ENCODE measurements at places on chromosomes 16 and 17. TPM values are rescaled to one million over a fixed set of nuclear protein-coding genes. Genes with fewer than 3 reads are reported as not detected.
A peak's percentile ranks its signal among the peaks of the same experiment; 100 is the strongest.

- DNase-seq = peak; percentile 87
- H3K27me3 ChIP-seq = no peaks in the 10 kb centered on the region
- H3K36me3 ChIP-seq = no peaks in the 10 kb centered on the region
- H3K4me1 ChIP-seq = no peaks in the 10 kb centered on the region
Measured at GRCh38 chr16:85316321-85316919, 204.1 kb upstream of the CIBAR2 start.

GRCh38 chr17:49748791-49749190, 15.1 kb downstream of the FAM117A start:
- H3K27ac ChIP-seq = no peak overlapping the region
- peaks cover 18% of the 10 kb centered on the region for H3K4me1 ChIP-seq
- no peak overlapping the region for H3K4me3 ChIP-seq
- H3K27me3 ChIP-seq = no peaks in the 10 kb centered on the region

GRCh38 chr17:81961087-81961511, at the start of gene NOTUM:
TSS of gene NOTUM (minus strand) at chr17:81961187. CDS start at chr17:81960909, 278 bp downstream.
- no peak for DNase-seq
- peaks cover 25% of the 10 kb centered on the region for H3K4me1 ChIP-seq
- H3K36me3 ChIP-seq = no peaks in the 10 kb centered on the region
- H3K4me3 ChIP-seq = peak within 1 kb of the TSS; percentile 65
- H3K27me3 ChIP-seq = 0 out of 2 replicates have a peak, but pooled peaks cover 1% of the 10 kb centered on the region

INO80E gene
- total RNA-seq = 58.8 TPM

DNA sequence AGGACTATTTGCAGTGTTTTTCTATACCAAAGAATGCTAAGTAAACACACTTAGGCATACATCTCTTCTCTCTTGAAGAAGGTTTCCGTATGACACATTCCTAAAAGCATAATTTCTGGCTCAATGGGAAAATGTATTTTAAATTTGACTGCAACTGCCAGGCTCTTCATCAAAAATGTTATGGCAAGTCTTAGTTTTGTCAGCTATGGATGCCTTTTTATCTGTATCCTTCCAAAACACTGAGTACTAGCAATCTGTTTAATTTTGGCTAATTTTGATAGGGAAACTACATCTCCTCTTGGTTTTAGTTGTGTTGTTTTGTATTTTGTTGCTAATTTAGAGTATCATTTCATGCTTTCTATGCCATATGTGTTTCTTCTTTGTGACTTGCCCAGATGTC, 35.4 kb downstream of the MRPS23 start:
- no peaks in the 10 kb centered on the region for H3K36me3 ChIP-seq
- no peak for DNase-seq
- no peak overlapping the region for H3K4me3 ChIP-seq
- H3K27me3 ChIP-seq = no peaks in the 10 kb centered on the region
- H3K4me1 ChIP-seq = no peaks in the 10 kb centered on the region

DNA sequence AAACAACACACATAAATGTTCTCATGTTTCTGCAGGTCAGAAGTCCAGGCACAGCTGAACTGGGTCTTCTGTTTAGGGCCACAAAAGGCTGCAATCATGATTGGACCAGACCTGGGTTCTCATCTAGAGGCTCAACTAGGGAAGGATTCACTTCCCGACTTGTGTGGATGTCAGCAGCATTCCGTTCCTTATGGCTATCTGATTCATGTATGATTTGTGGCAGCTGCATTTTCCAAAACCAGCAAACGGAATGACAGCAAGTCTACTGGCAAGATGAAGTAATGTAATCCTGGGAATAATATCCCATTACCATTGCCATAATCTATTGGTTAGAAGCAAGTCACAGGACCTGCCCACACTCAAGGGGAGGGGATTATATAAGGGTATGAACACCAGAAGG, 22.1 kb downstream of the CEP112 start:
- no peak overlapping the region for H3K27ac ChIP-seq
- H3K27me3 ChIP-seq = no peaks in the 10 kb centered on the region
- no peak overlapping the region for H3K4me3 ChIP-seq
- no peak for DNase-seq

RNF222 gene
- not detected for total RNA-seq

- no peaks in the 10 kb centered on the region for H3K27me3 ChIP-seq
- no peaks in the 10 kb centered on the region for H3K4me1 ChIP-seq
- H3K4me3 ChIP-seq = no peak overlapping the region
- H3K27ac ChIP-seq = no peak overlapping the region
Measured at GRCh38 chr17:14082848-14083247, 13.5 kb downstream of the COX10 start.

KRT39 gene
- total RNA-seq = not detected

DNA sequence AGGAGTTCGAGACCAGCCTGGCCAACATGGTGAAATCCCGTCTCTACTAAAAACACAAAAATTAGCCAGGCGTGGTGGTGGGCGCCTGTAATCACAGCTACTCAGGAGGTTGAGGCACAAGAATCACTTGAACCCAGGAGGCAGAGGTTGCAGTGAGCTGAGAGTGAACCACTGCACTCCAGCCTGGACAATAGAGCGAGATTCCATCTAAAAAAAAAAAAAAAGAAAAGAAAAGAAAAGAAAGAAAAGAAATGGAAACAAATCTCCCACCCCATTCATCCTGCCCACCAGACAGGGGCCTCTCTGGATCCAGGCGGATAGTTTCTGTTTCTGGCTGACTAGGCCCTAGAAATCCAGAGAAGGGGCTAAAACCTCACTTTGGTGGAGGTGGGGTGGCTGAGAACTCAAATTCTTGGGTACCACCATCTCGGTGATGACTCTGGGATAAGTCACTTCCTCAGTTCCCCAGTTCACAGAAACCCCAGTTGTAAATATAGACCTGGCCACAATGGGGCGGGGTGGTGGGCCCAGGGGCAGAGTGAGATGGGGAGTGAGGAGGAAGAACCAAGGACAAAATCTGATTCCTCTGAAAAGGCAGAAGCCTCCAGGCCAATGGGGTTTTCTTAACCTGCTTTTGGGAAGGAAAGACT, 22.2 kb downstream of the SOCS1 start:
- no peaks in the 10 kb centered on the region for H3K27me3 ChIP-seq
- no peak for DNase-seq
- no peaks in the 10 kb centered on the region for H3K4me1 ChIP-seq
- H3K27ac ChIP-seq = no peak overlapping the region
- no peaks in the 10 kb centered on the region for H3K36me3 ChIP-seq

DNA sequence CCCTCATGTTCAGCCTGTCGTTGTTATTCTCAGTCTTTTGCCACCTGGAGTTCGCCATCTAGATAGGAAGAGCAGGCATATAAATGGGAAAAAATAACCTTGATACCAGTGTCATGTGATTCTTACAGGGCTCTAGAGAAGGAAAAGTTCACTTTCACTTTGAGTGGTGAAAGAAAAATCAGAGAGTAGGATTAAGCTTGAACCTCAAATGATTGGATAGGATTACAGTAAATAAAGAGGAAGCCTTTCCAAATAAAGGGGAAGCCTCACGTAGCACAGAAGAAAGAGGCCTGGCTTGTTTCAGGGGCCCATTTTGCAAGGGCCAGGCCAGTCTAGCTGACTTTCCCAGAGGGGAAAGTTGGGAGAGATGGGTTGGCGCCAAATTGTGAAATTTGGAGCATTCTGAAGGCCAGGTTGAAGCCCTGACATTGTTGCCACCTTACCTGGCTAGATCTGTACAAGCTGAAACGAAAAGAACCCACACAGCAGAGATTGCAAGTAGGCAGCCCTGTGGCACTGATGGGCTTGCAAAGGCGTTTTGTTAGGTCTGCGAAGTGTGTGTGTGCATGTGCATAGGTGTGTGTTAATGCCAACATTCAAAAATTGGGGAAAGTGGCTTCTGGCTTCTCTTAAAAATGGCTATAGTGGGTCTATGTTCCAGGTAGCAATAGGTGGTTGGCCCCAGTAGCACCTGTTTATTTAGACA, 38.8 kb downstream of the TMC6 start:
- H3K4me1 ChIP-seq = no peaks in the 10 kb centered on the region
- no peaks in the 10 kb centered on the region for H3K36me3 ChIP-seq
- H3K27ac ChIP-seq = no peak overlapping the region
- no peak overlapping the region for H3K4me3 ChIP-seq

GRCh38 chr17:17109256-17109655, 67.0 kb downstream of the MPRIP start:
- no peak overlapping the region for H3K4me3 ChIP-seq
- peaks cover 1% of the 10 kb centered on the region for H3K36me3 ChIP-seq
- no peak overlapping the region for H3K27ac ChIP-seq
- no peaks in the 10 kb centered on the region for H3K27me3 ChIP-seq

ALDH3A1 gene
- 7.1 TPM for total RNA-seq

KRT28 gene
- not detected for total RNA-seq

GRCh38 chr16:51951668-51952298, 595.2 kb downstream of the TOX3 start:
- no peak overlapping the region for H3K4me3 ChIP-seq
- H3K4me1 ChIP-seq = no peaks in the 10 kb centered on the region
- no peak overlapping the region for H3K27ac ChIP-seq
- no peaks in the 10 kb centered on the region for H3K27me3 ChIP-seq
- peak; percentile 6 for DNase-seq

DEXI gene
- 23.0 TPM for total RNA-seq

- H3K4me3 ChIP-seq = no peak overlapping the region
- no peak overlapping the region for H3K27ac ChIP-seq
- H3K36me3 ChIP-seq = no peaks in the 10 kb centered on the region
Measured at GRCh38 chr16:17329391-17329790, 141.4 kb downstream of the XYLT1 start.

DNA sequence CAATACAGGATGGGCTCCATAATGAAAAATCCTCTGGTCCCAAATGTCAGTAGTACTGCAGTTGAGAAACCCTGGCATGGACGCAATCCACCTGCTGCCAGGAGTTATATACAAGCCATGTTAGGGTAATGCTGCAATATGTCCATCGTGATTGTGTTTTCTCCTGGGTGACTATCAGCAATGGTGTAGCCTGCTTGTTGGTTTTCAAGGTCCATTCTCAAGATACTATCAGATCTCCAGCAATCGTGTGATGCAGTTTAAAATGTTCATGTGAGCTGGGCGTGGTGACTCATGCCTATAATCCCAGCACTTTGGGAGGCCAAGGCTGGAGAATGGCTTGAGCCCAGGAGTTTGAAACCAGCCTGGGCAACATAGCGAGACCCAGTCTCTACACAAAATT, 24.0 kb downstream of the ABCC1 start:
- no peak overlapping the region for H3K4me3 ChIP-seq
- no peak overlapping the region for H3K27ac ChIP-seq
- no peak for DNase-seq
- peaks cover 10% of the 10 kb centered on the region for H3K4me1 ChIP-seq
- no peaks in the 10 kb centered on the region for H3K36me3 ChIP-seq
- H3K27me3 ChIP-seq = no peaks in the 10 kb centered on the region

KRT33B gene
- not detected for total RNA-seq

- H3K4me3 ChIP-seq = peak overlapping the region; percentile 74
- DNase-seq = peak; percentile 94
- peaks cover 8% of the 10 kb centered on the region for H3K36me3 ChIP-seq
- no peaks in the 10 kb centered on the region for H3K27me3 ChIP-seq
- peaks cover 27% of the 10 kb centered on the region for H3K4me1 ChIP-seq
- peak overlapping the region; percentile 98 for H3K27ac ChIP-seq
Measured at GRCh38 chr17:28335959-28336871, 654 bp downstream of the TNFAIP1 start.

ACSM2A gene
- not detected for total RNA-seq

- H3K4me1 ChIP-seq = peaks cover 15% of the 10 kb centered on the region
- peak overlapping the region; percentile 97 for H3K4me3 ChIP-seq
- H3K27me3 ChIP-seq = no peaks in the 10 kb centered on the region
- peak overlapping the region; percentile 89 for H3K27ac ChIP-seq
- peak; percentile 37 for DNase-seq
- peaks cover 4% of the 10 kb centered on the region for H3K36me3 ChIP-seq
Measured at GRCh38 chr16:29926711-29927052, 656 bp upstream of the KCTD13 start.

DNA sequence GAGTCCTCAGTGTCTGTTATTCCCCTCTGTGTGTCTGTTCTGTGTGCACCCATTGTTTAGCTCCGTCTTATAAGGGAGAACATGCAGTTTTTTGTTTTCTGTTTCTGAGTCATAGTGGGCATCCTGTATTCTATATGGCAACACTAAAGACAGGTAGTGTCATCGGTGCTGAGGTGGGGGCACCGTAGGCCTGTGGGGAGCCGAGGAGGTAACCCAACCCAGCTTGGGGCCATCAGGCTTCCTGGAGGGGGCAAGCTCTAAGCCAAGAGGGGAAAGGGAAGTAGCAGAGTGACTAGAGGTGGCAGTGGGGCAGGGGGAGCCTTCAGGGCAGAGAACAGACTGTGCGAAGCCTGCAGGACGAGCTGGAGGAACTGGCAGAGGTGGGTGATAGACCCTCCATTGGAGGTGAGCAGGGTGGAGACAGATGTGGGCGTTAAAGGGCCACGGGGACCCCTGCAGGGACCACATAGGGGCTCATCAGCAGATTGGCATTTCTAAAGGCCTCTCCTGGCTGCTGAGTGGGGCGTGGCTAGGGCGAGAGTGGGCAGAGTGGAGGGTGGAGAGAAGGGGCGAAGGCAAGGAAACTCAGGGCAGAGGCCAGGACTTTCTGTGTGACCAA, 36.5 kb downstream of the CPNE2 start:
- no peaks in the 10 kb centered on the region for H3K27me3 ChIP-seq
- H3K4me1 ChIP-seq = peaks cover 9% of the 10 kb centered on the region
- DNase-seq = no peak
- no peak overlapping the region for H3K4me3 ChIP-seq
- no peaks in the 10 kb centered on the region for H3K36me3 ChIP-seq

DNA sequence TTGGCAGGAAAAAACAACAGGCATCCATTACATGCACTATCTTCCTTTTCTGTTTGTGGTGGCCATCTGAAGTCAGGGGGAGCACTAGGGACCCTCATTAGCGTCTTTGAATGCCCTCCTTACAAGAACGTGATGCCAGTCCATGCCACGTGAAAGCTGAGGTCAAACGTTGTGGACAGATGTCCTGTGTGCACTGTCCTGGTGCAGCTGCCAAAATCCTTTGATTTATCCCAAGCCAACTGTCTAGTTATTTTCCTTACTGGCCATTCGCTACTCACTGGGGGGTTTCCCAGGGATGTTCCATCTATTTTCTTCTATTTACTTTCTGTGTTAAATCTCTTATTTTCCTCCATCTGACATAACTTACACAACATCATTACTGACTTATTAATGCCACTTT, 135.7 kb downstream of the ABCA8 start:
- no peak for DNase-seq
- no peaks in the 10 kb centered on the region for H3K36me3 ChIP-seq
- H3K27ac ChIP-seq = no peak overlapping the region
- H3K4me3 ChIP-seq = no peak overlapping the region
- peaks cover 30% of the 10 kb centered on the region for H3K4me1 ChIP-seq

- no peak overlapping the region for H3K27ac ChIP-seq
- H3K4me3 ChIP-seq = no peak overlapping the region
- H3K36me3 ChIP-seq = peaks cover 9% of the 10 kb centered on the region
- no peak for DNase-seq
Measured at GRCh38 chr17:45402916-45403315, 29.8 kb downstream of the ARHGAP27 start.

- H3K4me1 ChIP-seq = peaks cover 43% of the 10 kb centered on the region
- peaks cover 1% of the 10 kb centered on the region for H3K36me3 ChIP-seq
- no peak overlapping the region for H3K4me3 ChIP-seq
- no peak for DNase-seq
- H3K27me3 ChIP-seq = no peaks in the 10 kb centered on the region
- peak overlapping the region; percentile 98 for H3K27ac ChIP-seq
Measured at GRCh38 chr16:66515596-66516508, 34.1 kb downstream of the TK2 start.
